ENCODE measurements at places on chromosomes 5 and 9.

GRCh38 chr5:36177154-36177553 lies 25.2 kb downstream of the SKP2 start:
- no peak for DNase-seq

DNA sequence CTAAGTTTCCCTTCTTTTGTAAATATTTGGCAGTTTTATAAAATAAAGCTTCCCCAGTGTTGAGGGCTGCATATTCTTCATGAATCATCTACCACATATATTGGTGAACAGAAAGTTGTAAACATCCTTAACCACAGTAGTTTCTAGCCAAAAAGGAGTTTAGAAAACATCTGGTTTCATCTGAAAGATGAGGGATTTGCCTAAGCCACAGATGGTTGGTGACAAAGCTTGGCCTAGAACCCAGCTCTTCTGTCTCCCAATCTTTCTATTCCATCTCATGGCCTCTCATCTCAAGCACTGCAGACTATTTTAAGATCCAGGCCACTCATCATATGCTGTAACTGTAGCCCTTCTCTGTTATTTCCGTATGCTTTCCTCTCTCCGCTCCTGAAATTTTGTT lies 232.3 kb upstream of the TRPM3 start:
- no peak for DNase-seq

- DNase-seq, result no peak
These were observed 13.2 kb downstream of the MACIR start for GRCh38 chr5:103271570-103272289.

DNA sequence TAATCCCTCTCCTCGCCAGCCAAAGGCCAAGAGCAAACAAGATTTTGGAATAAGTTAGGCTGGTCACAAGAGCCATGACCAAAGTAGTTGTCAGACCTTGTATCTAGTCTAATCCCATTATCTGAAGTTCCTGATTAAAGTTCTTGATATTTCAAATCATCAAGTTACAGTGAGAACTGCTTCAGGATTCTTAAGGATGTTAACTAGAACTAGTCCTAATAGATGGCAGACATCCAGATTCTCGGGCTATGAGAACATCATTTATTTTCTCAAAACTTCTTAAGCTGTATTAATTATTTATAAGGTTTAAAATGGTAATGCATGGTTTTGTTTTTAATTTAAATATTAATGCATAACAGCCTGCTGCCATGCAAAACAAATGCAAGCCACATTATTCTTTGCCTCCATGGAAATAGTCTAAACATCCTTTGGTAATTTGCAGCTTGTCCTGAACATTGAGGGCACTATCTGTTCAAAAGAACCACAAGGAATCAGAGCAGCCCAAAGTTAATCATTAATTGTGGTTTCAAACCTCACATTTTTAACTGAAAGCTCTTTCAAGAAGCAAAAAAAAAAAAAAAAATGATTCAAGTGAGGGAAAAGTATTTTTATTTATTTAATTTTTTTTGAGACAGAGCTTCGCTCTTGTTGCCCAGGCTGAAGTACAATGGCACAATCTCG lies 95.1 kb downstream of the TTC39B start:
- no peak for DNase-seq

GRCh38 chr5:61689153-61689846 lies 357.2 kb downstream of the ZSWIM6 start:
- no peak for DNase-seq

DNA sequence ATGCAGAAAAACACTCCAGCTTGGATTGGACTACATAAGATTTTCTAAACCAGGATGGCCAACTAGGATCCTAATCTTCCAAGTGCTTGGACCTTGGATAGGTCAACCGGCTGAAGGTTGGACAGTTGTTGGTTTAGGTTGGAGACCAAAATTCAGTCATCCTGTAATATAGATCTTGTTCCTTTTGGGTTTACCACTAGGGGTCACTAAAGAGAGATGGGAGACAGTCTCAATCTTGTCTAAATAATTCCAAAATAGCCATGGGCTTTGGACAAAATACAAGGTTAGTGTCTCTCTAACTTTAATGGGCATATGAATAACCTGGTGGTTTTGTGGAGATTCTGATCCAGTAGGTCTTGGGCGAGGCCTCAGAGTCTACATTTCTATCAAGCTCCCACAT lies 148.7 kb upstream of the ERCC6L2 start:
- DNase-seq, result peak; percentile 80
